Stimulated activated CD8-positive, alpha-beta memory T cell treated with anti-CD3 and anti-CD28 coated beads, Interleukin-7, amount 100 ng/mL, for 1 hour (primary cell): ENCODE measurements at places on chromosomes 5 and 9.

DNA sequence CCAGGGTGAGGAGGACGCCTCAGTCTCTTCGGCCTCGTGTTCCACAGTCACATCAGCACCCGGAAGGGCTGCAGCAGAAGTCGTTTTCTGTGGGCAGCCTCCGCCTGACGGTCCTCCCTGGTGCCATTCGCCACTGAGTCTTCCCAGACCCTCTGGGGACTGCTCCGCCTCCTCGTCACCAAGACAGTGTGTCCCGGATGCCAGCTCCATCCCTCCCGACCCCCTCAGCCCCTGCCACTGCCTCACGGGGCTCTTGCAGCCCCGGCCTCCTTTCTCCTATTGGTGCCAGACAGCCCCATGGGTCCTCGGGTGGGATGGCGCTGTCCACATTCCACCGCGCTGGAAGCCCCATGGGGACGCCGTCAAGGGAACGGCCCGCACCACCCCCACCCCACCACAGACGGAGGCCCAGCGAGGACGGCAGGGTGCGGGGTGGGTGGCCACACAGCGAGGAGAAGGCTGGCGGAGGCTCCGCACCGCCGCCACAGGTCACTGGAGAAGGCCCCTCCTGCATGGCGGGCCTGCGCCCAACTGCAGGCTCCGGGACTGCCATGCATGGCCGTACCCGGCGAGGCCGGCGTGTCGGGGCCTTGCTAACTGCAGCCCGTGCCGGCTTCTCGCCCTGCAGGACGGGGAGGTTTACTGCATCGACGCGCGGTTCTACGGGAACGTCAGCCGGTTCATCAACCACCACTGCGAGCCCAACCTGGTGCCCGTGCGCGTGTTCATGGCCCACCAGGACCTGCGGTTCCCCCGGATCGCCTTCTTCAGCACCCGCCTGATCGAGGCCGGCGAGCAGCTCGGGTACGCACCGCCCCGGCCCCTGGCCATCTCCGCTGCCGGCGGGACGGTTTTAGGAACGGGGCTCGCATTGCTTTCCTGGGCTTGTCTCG is 43.6 kb upstream of the CACNA1B start:
- no peak for DNase-seq

DNA sequence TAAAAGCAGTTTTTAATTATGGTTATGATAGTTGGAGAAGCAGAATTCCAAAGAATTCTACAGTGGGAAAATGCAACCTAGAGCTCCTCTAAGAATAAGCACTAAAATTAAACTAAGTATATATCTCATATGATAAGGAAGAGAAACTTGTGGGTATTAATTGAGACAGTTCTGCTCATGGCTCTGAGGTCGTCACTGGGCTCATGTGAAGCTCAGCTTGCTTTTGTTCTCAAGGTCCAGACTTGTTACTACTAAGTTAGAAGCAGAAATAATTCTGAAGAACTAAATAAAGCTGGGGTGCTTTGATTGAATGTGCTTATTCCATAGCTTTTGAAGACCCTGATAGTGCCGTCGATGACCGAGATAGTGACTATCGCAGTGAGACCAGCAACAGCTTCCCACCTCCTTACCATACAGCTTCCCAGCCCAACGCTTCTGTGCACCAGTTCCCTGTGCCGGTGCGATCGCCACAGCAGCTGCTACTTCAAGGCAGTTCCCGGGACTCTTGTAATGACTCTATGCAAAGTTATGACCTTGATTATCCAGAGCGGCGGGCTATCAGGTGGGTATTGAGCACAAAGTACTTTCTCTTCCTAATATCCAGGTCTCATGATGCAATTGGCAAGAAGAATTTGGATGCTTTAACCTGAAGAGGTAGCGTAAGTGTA is 133.7 kb downstream of the UNC13B start:
- no peak for DNase-seq

DNA sequence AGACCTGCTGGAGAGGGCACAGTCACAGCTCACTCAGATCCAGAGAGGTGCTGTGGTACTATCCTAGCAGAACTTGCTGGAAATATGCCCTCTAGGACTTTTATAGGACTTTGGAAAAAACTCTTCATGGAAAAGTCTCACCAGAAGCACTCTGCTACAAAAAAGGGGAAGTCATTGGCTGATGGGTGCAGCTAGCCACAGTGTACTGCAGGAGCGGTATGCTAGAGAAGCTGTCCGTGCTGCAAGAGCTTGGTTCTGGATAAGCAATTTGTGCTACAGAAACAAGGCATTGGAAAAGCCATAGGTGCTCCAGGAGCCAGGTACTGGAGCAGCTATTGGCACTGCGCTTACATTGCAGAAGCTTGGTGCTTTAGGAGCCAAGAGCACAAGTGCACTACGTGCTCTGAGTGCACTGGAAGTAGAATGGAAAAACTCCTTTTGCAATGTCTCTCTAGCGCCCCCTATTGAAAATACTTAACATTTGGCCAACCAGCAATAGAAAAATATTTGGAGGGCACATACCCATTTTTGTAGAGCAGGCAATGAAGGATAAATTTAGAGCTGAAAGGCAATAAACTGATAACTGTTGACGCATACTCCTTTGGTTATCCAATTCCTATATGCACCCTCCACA is 83.4 kb downstream of the MEGF10 start:
- no peak for DNase-seq

GRCh38 chr5:164722702-164723101 is 1217.3 kb downstream of the MAT2B start:
- no peak for DNase-seq
